ENCODE measurements at places on chromosomes 11 and 22.

GRCh38 chr11:12137005-12137690, 26.8 kb downstream of the MICAL2 start:
- DNase-seq: no peak

DNA sequence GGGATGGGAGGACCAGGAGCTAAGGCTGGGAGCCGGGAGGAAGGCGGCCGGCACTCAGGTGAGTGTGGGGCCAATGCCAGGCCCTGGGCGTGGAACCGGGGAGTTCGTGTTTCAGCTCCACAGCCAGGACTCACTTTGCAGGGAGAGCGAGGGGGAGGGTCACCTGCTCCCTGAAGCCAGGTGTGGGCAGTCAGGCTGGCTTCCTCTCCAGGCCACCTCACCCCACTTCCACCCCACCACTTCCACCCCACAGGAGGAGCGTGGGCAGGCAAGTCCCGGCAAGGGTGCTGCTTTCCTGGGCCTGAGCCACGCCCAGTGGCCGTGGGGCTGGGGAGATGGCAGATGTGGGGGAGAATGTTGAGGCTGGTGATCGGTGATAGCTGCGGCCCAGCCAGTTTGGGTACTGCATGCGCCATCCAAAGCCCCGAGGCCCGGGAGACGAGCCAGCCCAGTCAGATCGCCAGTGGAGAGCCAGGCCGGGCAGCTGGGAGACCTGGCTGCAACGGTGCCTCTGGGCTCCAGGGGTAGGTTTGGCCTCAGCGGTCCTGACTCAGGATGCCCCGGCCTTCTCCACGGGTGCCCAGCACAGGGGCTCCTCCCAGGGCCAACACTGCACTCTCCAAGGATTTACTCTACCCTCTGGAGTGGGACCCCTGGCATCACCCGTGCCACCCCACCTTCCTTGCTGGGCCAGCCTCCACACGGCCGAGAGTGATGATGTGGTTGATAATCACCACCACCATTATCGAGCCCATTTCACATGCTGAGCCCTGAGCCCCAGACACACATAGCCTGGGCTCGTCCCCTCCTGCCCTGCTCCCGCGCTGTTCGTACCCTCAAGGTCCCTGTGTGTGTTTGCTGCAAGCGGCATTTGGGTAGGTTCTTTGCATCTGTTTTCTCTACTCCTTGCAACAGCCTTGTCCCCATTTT, 93.8 kb downstream of the WNT7B start:
- DNase-seq: no peak

DNA sequence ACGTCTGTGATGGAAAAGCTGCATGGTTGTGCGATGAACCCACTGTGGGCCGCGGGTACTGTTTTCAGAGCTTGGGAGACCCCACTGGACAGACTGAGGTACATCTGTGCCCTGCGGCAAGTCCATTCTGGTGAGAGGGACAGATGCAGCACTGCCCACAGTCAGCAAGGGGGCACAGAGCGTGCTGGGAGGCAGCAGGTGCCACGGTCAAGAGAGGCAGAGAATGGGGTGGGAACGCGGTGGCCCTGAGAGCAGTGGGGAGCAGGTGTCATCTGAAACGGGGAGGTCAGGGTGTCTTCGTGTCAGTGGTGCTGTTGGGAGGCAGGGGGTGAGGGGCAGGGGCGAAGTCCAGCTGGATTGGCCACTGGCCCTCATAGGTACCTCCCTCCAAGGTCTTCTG, 32.0 kb downstream of the TBC1D22A start:
- no peak for DNase-seq

- peak; percentile 72 for DNase-seq
Observed at GRCh38 chr22:46754110-46754799, 8.2 kb upstream of the TBC1D22A start.

GRCh38 chr11:74452366-74452765, 15.0 kb downstream of the KCNE3 start:
- no peak for DNase-seq

- no peak for DNase-seq
Observed at GRCh38 chr11:10655943-10656576, 37.5 kb downstream of the IRAG1 start.

GRCh38 chr11:8841899-8842298, 69.1 kb upstream of the AKIP1 start:
- DNase-seq: no peak

DNA sequence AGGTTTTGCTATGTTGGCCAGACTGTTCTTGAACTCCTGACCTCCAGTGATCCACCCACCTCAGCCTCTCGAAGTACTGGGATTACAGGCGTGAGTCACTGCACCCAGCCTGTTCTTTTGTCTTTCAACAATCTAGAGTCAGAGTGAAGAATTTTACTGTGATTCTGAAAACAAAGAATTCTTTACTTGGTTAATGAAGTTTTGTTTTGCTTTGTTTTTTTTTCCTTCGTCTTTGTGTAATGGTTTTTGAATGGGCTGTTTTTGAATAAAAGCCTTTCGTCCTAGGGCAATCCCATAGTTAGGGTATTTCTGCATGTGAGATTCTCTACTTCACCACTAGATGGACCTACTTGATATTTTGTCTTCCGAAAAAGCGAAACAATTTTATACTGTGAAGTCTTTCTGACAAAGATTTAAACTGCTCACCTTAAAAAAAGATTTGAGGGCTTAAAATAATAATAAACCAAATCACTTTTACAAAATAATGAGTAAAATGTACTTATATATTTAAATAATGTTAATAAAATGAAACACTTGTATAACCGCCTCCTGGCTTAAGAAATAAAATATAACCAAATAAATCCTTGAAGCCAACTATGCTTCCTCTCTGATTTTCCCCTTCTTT, 43.4 kb upstream of the SC5D start:
- no peak for DNase-seq

DNA sequence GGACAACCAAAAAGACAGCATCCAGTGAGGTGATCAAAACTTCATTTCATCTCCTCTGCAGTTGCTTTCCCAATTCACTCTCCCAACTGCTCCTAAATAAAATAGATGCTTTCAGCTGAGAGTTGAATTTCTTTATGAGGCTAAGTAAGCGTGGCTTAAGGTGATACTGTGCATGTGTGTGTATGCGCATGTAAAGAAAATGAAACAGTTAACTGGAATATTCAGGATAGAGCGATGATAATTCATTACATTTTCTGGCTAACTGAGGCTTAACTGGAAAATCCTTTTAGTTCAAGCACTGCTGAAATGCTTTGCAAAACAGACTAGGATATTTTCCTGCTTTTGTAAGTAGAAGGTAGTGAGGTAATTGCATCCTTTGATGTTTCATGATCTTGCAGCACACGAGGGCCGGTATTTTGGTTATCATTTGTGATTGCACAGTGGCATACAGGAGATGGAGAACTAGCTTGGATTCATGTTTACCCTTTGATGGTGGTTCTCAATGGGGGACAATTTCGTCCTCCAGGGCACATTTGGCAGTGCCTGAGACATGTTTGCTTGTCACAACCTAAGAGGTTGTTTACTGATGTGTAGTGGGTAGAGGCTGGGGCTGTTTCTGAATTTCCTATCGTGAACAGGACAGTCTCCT, 71.2 kb downstream of the ZBTB16 start:
- DNase-seq: no peak

- DNase-seq: peak; percentile 9
Observed at GRCh38 chr11:30586251-30587144, at the start of gene MPPED2. Gene MPPED2, minus strand, starts transcription at chr11:30586353. Its CDS starts 5,980 bp downstream, at chr11:30580373.

- no peak for DNase-seq
Observed at GRCh38 chr22:38141217-38141973, 30.9 kb upstream of the BAIAP2L2 start.

DNA sequence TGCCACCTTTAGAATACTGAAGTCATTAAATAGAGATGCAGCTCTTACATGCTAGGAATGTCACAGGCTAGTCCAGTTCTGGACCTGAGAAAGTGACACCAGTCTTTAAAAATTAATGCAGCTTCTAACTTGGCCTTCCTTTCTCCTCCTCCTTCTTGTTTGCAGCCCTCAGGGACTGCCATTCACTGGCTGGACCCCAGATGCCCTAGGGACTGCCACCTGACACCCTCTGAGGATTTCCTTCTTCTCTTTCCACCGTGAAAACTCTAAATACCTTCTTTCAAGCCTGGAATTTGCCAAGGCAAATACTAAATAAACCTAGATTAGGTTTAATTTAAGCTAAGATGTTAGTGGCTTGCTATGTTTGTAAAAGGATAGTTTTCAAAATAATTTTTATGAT, 78.4 kb downstream of the MUC15 start:
- no peak for DNase-seq

DNA sequence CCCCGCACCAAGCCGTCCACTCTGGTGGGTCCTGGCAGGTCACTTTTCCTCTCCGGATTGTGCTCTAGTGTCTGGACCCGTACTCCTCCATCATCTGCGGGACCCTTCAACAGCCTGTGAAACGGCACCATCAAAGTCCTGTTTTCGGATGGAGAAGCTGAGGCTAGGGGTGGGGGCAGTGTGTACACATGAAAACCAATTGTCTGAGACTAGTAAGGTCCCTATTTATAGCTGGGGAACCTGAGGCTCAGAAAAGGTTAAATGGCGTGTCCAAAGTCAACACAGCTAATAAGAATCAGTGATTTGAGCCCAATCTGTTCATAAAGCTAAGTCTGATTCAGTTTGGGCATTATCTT, 668 bp upstream of the LRRC32 start:
- DNase-seq: no peak

Data from CMK (cell line).